Activated naive CD4-positive, alpha-beta T cell treated with anti-CD3 and anti-CD28 coated beads for 36 hours (primary cell): ENCODE measurements at places on chromosomes 16 and 17. TPM values are rescaled to one million over a fixed set of nuclear protein-coding genes. Genes with fewer than 3 reads are reported as not detected.

GRCh38 chr17:21425321-21425720 lies 49.2 kb downstream of the KCNJ12 start:
- H3K27me3 ChIP-seq = no peaks in the 10 kb centered on the region
- no peaks in the 10 kb centered on the region for H3K36me3 ChIP-seq
- H3K4me1 ChIP-seq = peaks cover 9% of the 10 kb centered on the region
- no peak overlapping the region for H3K27ac ChIP-seq

DNA sequence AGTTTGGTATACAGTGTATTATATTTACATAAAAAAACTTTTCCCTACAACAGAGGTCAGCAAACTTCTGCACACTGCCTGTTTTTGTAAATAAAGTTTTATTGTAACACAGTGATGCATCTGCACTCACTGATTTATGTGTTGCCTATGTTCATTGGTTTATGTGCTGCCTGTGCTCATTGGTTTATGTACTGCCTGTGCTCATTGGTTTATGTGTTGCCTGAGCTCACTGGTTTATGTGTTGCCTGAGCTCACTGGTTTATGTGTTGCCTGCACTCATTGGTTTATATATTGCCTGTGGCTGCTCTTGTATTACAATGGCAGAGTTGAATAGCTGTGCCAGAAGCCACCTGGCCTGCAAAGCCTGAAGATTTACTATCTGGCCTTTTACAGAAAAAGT lies 81.6 kb downstream of the MYH11 start:
- H3K27ac ChIP-seq = no peak overlapping the region
- no peak overlapping the region for H3K4me3 ChIP-seq
- H3K36me3 ChIP-seq = no peaks in the 10 kb centered on the region
- no peak for DNase-seq
- H3K27me3 ChIP-seq = no peaks in the 10 kb centered on the region

GRCh38 chr16:6905601-6906000 lies 427.0 kb upstream of the RBFOX1 start:
- H3K36me3 ChIP-seq = no peaks in the 10 kb centered on the region
- no peaks in the 10 kb centered on the region for H3K27me3 ChIP-seq
- DNase-seq = no peak
- H3K4me3 ChIP-seq = no peak overlapping the region

DNA sequence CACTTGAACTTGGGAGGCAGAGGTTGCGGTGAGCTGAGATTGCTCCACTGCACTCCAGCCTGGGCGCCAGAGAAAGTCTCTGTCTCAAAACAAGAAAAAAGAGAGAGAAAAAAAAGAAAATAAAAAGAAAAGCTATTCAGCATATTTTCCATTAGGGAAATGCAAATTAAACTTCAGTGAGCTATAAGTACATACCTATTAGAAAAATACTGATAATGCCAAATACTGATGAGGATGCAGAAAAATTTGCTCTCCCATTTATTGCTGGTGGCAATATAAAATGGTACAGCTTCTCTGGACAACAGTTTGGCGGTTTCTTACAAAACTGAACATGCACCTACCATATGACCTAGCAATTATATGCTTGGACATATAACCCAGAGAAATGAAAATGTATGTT lies 9.8 kb downstream of the KRT10 start:
- DNase-seq = no peak
- H3K36me3 ChIP-seq = peaks cover 8% of the 10 kb centered on the region
- peaks cover 41% of the 10 kb centered on the region for H3K27me3 ChIP-seq

Gene CACNG5
- not detected for total RNA-seq

Gene VAT1
- total RNA-seq = 34.7 TPM

Gene PRSS8
- total RNA-seq = not detected

Gene HLF
- total RNA-seq = 0.86 TPM
